ENCODE measurements at places on chromosomes 6 and 20.

DNA sequence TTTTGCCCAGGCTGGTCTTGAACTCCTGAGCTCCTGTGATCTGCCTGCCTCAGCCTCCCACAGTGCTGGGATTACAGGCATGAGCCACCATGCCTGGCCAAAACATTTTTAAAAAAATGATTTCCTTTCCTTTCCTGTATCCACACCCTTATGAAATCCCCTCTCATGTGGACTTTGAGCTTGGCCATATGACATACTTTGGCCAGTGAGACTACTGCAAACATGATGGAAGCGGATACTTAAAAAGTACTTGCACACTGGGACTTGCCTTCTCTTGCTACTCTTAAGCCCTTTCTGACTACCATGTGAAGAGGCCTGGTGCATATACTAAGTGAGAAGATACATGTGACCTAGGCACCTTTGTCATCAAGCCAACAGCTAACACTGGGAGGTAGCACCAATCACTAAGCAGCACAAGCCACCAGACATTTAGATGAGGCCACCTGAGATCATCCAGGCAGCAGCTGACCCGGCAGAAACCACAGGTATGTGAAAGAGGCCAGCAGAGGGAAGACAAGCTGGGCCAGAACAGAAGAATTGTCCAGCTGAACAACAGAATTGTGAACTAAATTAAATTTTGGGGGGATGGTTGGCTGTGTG is 78.5 kb upstream of the HDAC2 start:
- no peak for DNase-seq

- DNase-seq: no peak
Observed at GRCh38 chr6:27810768-27811450, 101.3 kb downstream of the OR2B2 start.

GRCh38 chr6:39956936-39957335 is 22.7 kb upstream of the MOCS1 start:
- DNase-seq: no peak

- no peak for DNase-seq
Observed at GRCh38 chr6:24916496-24916895, 19.3 kb downstream of the RIPOR2 start.
